ENCODE measurements at places on chromosomes 3 and 15.

DNA sequence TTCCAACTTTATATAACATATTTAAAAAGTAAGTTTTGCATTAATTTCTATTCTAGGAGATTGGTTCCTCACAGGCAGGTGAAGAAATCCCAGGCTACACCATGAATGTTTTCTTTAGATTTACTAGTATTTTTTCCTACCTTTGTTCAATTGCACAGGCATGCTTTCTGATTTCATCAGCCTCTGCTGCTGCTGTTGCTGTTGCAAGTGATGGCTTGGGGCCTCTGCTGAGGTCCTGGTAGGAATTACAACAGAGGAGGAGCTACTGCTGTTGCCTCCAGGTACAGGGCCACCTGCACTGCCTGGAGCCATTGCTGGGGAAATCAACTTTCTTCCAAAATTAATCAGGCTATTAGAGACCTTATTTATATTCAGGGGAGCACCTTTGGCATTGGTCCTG, 353.3 kb downstream of the PLCL2 start:
- no peak for DNase-seq

- no peak for DNase-seq
Observed at GRCh38 chr3:100266531-100266930, 5.7 kb downstream of the TBC1D23 start.

GRCh38 chr15:101318147-101318819, 23.2 kb upstream of the SNRPA1 start:
- no peak for DNase-seq

DNA sequence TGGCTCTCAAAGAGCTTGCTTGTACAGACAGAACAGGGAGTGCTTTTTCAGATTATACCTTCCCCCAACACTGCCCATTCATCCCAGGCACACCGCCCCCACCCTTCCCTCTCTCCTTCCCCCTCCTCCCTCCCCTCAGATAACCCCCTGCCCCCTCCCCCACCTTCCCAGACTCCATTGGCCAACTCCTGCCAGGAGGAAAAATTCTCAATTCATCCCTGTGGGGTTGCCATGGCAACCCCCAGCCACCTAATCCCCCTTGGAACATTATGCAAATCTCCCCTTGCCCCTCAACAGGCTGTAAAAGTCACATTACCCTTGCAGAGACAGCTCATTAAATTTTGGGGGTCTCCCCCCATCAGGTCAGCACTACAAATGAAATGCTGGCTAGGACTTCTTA, 14.3 kb downstream of the TLE3 start:
- no peak for DNase-seq

GRCh38 chr3:30305021-30305420, 301.4 kb upstream of the TGFBR2 start:
- DNase-seq, result no peak

GRCh38 chr3:5431811-5432378, 244.4 kb downstream of the EDEM1 start:
- no peak for DNase-seq

- no peak for DNase-seq
Observed at GRCh38 chr3:68819361-68819760, 113.0 kb downstream of the TAFA4 start.

DNA sequence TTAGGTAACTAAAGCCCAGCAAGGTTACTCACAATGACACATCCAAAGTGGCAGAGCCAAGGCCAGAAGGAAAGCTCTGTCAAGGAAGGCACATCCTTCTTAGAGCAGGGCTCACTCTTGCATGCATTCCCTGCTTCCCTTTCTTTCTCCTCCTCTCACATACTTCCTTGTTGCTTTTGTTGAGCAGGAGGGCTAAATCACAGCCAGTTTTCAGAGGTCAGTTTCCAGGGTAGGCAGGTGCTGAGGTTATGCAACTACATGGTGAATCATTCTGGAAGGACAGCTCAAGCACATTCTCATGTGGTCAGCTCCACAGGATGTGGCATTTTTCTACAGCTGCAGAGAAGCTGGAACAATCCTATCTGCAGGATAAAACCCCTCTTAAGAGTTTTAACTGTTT, 275.6 kb downstream of the ZNF621 start:
- DNase-seq, result no peak

- DNase-seq, result peak; percentile 50
Observed at GRCh38 chr3:138941259-138941885, 5.6 kb downstream of the FOXL2 start.

DNA sequence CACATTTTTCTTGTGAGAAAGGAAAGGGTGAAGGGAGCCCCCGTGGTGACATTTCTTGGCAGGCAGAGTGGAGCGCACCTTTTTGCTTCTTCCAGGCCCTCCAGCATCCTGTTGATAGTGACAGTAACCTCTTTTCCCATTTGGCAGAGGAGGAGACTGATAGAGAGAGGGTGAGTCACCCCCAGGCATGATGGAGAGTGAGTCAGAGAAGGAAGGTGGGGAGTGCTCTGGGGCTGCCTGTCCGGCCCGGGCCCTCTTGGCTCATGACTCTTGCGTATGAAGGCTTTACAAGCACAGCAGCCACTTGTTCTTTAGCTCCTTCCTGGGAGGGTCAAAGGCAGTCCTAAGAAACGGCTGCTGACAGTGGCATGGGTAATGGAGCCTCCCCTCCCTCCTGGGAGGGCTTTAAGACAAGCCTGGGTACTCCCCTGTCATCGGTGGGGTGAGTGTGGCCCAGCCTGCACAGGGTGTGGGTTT, 16.0 kb downstream of the ANKRD63 start:
- DNase-seq, result no peak

- no peak for DNase-seq
Observed at GRCh38 chr3:17182166-17182565, 297.4 kb downstream of the PLCL2 start.

GRCh38 chr15:43872416-43873020, 45.7 kb downstream of the WDR76 start:
- DNase-seq, result no peak

- no peak for DNase-seq
Observed at GRCh38 chr3:63325386-63325785, 47.3 kb downstream of the SYNPR start.

- no peak for DNase-seq
Observed at GRCh38 chr15:65922621-65923020, 53.3 kb downstream of the RAB11A start.

GRCh38 chr15:47542312-47542989, 174.9 kb upstream of the SEMA6D start:
- no peak for DNase-seq

- DNase-seq, result no peak
Observed at GRCh38 chr3:117411971-117412370, 702.4 kb downstream of the TUSC7 start.

DNA sequence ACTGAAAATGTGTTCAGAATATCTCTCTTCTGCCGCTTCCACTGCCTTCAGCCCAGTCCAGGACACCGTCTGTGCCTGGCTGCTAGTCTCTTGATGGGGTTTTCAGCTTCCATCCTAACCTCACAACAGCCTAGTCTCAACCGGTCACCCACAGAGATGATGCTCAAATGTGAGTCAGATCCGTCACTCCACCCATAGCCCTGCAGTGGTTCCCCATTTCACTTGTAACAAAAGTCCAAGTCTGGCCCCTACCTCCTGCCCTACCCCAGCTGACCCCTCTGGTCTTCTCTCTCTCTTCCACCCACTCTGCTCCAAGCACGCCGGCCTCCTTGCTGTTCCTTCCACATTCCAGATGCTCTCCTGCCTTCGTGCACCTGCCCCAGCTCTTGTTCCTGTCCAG, 68.1 kb downstream of the PPARG start:
- no peak for DNase-seq

DNA sequence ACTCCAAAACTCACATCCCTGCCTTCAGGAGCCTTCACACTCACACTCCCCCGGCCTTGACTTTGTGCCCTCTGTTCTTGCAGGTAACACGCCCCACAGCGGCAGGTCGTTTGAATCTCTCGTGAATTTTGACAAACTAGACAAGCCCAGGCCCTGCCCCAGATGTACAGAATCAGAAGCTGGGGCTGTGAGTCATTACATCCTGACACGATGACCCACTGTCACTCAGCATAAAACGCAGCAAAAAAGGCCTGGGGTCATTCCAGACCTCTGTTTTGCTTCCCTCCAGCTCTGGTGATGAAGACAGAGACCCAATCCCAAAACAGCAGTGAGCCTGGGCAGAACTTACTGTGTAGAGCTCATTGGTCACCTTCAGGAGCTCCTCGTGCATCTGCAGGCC, 116.4 kb upstream of the RAD18 start:
- no peak for DNase-seq

- DNase-seq, result no peak
Observed at GRCh38 chr3:153944084-153944483, 177.1 kb upstream of the ARHGEF26 start.

- no peak for DNase-seq
Observed at GRCh38 chr15:58240191-58240932, 102.2 kb downstream of the AQP9 start.

GRCh38 chr3:34106879-34107278, 308.4 kb downstream of the PDCD6IP start:
- peak; percentile 13 for DNase-seq

DNA sequence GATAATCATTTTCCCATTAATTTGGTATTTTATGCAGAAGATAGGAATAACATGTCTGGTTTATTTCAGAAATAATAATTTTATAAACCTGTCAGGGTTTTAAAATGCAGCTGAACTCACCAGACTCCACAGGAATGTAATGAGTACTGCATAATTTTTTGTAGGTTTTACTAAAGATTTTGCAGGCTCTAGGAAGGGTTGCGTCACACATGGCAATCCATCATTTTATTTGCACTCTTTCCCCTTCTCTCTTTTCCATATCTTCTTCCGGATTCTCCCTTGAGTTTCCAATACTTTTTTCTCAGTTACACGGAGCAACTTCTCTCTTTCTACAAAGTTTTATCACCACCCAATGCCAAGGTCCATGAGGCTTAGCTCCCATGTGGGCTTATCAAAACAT, 234.7 kb downstream of the NFKBIZ start:
- no peak for DNase-seq

DNA sequence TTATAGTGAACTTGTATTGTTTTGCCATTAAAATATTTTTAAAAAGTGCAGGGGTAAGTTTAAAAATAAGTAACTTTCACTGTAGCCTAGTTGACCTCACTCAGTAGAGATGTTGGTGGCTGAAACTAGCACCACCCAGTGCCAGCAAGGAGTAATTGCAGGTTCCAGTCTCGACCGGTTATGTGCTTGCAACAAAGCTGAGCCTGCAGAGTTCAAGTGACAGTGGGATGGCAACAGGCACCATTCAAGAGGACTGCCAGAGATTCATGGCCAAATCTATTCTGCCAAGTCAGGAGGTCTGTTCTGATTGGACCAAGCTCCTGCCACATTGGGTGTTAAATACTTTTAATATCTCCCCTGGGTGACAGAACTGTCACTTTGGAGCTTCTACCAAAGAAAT, 2.7 kb downstream of the ADAMTS7 start:
- peak; percentile 33 for DNase-seq

DNA sequence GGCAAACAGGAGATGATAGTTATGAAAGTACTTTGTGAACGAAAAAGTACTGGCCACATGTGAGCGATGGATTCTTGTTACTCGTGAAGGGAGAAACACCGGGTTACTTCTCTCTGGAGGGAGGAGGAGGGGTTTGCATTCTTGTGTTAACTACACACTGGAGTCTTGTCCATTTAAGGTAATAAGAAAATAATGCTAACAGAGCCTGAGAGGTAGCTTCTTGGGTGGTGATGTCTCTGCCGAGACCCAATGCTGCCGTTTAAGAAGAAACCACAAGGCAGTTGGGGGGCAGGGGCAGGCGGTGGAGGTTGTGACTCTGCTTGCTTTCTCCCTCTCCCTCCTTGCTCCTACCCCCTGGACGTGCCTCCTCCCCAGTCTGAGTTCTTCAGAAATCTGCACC, 100.9 kb upstream of the ROPN1 start:
- DNase-seq, result no peak

DNA sequence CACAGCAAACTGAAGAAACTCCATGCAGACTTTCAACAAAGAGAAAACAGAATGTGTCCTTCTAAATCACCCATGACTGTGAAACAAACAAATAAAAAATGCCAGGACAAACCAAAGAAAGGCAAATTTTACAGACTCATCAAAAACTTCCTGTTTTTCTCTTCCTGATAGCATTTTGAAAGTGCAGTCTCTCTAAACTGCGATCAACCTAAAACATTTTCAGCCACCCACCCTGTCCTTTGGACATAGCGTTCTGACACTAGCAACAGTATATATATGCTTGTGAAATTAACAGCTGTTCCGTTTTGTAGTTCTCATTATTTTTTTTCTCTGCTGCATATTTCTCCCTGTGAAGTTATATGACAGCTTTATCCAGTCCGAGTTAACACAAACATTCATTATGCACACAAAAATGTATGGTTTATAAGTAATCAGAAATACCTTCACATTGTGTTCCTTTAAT, 151.7 kb downstream of the FBN1 start:
- DNase-seq, result no peak

GRCh38 chr15:28022961-28023360, 76.2 kb downstream of the OCA2 start:
- no peak for DNase-seq

DNA sequence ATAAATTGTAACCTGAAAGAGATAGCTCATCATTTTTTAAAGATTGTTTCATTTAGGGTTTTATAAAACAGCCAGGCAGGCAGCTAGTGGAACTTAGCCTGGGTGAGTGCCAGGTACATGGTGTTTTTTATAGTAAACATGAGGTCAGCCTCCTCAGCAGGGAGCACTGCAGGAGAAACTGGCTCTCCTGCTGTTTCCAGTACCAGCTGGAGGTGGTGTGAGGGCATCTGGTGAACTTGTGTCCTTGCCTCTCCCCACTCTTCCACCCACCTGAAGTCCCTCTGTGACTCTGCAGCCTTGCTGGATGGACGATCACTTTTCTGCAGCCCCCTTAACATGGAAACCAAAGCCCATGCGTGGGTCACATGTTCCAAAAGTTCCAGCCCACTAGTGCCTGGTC, 128.4 kb downstream of the FAM174B start:
- DNase-seq, result no peak

- DNase-seq, result no peak
Observed at GRCh38 chr3:53974324-53974723, 82.7 kb upstream of the SELENOK start.

DNA sequence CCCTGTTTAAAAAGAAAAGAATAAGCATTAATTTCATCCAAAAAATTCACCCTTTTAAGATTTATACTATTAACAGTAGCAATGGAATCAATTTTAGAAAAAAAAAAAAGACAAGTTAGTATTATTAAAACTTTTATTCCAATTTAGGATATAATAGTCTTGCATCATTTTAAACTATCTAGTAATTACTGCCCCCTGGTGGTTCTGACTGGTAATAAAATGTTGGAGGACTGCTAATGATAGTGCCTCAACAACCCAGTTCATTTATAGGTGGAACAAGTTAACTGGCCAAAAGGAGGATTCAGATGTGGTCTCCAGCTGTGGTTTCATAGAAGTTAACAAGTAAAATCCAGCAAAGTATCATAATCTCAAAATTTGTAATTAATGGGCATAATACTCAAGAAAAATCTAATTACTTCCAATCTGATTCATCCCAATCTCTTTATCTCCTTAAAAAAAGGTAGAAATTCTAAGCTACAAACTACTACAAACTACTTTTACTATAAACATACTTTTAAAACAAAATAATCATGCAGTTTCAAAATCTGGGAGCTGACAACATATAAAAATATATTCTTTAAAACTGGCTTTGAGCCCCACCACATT, 30.7 kb upstream of the WDR49 start:
- peak; percentile 39 for DNase-seq
